Myometrial cell (primary cell): ENCODE measurements at places on chromosomes 3 and 15. TPM values are rescaled to one million over a fixed set of nuclear protein-coding genes. Genes with fewer than 3 reads are reported as not detected.

DAPK2 gene
- total RNA-seq = 0.29 and 1.8 TPM in 2 replicates

XCR1 gene
- not detected in 2 replicates for total RNA-seq

AADACL2 gene
- not detected in 2 replicates for total RNA-seq

MDFIC2 gene
- not detected in 2 replicates for total RNA-seq

IGDCC3 gene
- not detected in 2 replicates for total RNA-seq

SLC12A8 gene
- total RNA-seq = 21.8 and 21.9 TPM in 2 replicates

NR2C2 gene
- total RNA-seq = 7.5 and 11.2 TPM in 2 replicates

DUOXA2 gene
- total RNA-seq = not detected in 2 replicates

FETUB gene
- total RNA-seq = not detected in 2 replicates

KBTBD13 gene
- total RNA-seq = not detected in 2 replicates

PATL2 gene
- total RNA-seq = not detected in 2 replicates

TTC23 gene
- total RNA-seq = 9.8 and 21.1 TPM in 2 replicates

CPLX3 gene
- not detected in 2 replicates for total RNA-seq

ITPKA gene
- total RNA-seq = 37.2 and 50.7 TPM in 2 replicates

NRG4 gene
- total RNA-seq = not detected in 2 replicates

SNX22 gene
- 0.18 TPM in 1 of 2 replicates, not detected in the other for total RNA-seq
